Coronary artery (tissue), 2 donors: ENCODE measurements at places on chromosomes 11 and 22.

- DNase-seq: no peak
Observed at GRCh38 chr11:46270684-46271083, 6.8 kb upstream of the CREB3L1 start.

GRCh38 chr11:128894286-128894681, 3.1 kb downstream of the KCNJ5 start:
- DNase-seq: no peak

- no peak for DNase-seq
Observed at GRCh38 chr11:110251836-110252235, 44.6 kb downstream of the RDX start.

DNA sequence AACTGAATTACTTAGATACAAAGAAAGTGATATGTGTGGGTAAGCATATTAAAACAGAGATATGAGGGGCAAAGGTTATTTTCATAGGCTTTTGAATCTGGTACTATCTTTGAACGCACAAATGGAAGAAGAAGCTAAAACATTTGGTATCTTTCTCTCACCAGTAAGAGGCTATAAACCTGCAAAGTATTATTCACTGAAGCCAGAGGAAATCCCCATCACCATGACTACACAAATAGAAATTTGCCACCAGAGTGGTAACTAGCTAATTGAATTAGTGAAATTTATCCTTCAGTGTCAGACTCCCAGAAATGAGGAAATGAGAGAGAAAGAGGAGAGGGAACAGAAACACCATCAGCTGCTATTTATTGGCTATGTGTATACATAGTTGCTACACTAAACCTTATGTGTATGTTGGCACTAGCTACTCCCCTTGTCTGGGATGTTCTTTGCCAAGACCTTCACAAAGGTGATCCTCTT, 503.4 kb downstream of the DLG2 start:
- no peak for DNase-seq

- no peak for DNase-seq
Observed at GRCh38 chr11:75199412-75199955, 41.1 kb upstream of the TPBGL start.

GRCh38 chr11:35253237-35253636, 114.3 kb downstream of the CD44 start:
- no peak for DNase-seq

DNA sequence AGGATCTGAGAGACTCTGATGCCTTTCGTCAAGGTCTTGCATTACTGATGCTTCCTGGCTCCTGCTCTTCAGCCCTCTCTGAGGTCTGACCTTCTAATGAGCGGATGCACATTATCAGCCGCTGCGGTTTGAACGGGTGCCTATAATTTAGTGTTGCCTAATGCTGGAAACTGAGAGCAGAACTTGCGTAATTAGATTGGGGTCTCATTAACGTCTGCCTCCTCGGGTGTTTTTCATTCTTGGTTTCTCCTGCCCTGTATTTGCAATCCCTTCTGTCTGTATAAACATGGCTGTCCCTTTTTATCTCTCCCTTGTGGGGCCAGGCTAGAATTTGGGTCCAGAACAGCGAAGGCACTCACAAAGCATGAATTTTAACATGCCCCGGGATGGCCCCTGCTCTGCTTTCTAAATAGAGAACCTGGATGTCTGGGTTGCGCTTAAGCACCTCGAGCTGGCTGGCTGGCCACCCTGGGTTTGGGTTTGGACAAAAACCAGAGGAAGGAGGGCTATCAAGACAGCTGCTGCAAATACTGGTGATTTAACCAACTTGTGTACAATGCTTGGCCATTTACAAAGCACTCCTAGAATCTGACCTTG, 118.6 kb downstream of the TIMP3 start:
- DNase-seq: peak; percentile 73

DNA sequence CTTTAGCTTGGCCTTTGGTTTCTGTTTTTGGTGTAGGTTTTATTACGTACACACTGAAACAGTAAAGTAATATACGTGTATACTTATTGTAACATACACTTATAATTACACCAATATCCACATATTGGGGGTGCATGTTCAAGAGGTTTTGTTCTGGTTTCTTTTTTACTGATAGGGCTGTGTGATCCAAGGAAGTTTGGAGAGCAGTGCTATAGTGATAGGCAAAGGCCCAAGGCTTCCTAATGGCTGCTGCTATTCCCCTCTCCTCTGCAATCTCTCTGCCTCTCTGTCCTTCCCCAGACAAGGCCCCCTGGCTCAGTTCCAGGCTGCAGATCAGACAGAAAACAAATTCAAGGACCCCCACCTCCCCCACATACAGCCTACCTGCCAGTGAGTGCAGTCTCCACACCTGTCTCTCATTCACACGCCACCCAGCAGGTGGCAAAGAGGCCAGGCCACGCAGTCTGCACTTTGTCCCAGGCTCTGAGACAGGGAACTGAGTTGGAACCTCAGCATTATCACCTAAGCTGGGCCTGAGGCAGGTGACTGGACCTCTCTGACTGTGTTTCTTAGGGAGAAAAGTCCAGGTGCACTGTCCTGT, 15.1 kb downstream of the TMEM184B start:
- no peak for DNase-seq

GRCh38 chr11:105732611-105733010, 122.7 kb downstream of the GRIA4 start:
- DNase-seq: no peak

- peak; percentile 79 for DNase-seq
Observed at GRCh38 chr11:9017773-9018172, 14.0 kb upstream of the NRIP3 start.

DNA sequence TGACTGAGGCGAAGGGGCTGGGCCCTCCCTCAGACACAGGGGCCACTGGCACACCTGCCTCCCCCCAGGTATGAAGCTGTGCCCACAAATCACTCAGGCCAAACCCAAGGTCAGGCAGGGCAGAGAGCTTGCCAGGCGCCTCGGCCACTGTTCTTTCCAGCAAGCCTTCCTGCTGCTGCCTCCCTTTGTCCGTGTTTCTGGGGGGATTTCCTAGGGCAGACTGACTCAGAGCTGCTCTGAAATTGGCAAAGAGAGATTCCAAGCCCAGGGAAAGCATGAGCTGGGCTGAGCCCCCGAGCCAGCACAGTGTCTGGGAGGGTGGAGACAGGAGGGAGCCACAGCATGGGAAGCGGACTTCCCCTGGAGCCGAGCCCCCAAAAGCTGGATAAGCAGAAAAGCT, 33.2 kb downstream of the PPP2R1B start:
- DNase-seq: peak; percentile 88

GRCh38 chr22:28426346-28427132, 253.1 kb downstream of the TTC28 start:
- no peak for DNase-seq

DNA sequence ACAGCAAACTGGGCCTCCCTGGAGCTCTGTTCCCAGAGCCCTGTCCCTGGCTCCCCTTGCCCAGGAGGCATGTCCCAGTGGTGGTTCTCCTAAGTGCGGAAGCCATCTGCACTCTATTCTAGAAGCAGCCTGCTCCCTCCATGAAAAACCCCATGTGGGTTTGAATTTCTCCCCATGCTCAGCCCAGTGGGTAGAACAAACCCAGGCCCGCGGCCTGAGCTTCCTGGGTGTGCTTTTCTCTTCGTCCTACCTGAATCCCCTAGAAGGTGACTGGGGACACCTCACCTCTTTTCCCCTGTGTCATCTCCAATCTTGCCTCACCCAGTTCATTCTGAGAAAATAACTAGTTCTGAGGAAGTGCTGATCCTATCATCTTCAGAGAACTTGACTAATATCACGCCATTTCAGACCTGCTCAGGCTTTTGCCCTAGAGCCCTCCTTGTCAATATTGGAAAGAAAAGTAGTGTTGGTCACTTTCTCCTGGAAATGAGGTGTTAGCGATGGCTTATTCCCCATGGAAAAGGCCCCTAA, 15.9 kb downstream of the IL10RA start:
- DNase-seq: no peak

- no peak for DNase-seq
Observed at GRCh38 chr11:15636521-15637089, 521.9 kb downstream of the INSC start.

- peak; percentile 56 for DNase-seq
Observed at GRCh38 chr22:49678137-49678841, 149.4 kb downstream of the BRD1 start.

GRCh38 chr11:34863048-34863447, 53.1 kb downstream of the APIP start:
- no peak for DNase-seq

DNA sequence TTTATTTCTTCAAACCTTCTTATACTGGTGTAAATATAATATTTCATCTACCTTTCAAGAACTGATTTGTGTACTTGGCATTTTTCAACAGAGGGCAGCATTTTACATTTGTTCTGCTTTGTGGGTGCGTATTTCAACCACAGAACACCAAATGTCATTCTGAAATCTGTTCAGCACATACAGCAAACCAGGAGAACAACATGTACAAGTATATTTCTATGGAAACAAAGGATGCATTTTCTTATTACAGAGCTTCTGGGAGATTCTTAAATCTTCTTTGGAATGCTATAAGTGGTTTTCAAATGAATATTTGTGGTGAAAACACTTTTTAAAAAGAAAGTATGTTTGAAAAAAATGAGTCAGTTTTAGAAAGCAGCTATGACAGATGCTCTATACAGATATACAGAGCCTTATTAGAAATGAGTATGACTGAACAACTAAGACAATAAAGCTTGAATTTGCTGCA, 946.0 kb downstream of the FAM181B start:
- no peak for DNase-seq

- no peak for DNase-seq
Observed at GRCh38 chr22:36065462-36065774, 36.8 kb upstream of the RBFOX2 start.

DNA sequence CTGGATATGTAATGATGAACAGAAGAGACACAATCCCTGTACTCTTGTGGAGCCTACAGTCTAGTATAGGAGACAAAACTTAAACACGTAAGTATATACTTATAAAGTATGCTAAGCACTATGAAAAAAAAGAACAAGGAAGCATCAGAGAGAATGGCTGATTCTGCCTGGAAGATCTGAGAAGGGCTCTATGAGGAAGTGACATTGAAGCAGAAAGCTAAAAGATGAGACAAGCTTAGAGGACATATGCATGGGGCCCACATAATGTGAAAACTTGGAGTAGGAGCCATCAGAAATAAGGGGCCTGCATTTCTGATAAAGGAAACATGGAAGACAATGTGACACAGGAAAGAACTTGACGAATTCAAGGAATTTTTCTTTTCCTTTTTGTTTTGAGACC, 16.6 kb downstream of the SAA1 start:
- no peak for DNase-seq

DNA sequence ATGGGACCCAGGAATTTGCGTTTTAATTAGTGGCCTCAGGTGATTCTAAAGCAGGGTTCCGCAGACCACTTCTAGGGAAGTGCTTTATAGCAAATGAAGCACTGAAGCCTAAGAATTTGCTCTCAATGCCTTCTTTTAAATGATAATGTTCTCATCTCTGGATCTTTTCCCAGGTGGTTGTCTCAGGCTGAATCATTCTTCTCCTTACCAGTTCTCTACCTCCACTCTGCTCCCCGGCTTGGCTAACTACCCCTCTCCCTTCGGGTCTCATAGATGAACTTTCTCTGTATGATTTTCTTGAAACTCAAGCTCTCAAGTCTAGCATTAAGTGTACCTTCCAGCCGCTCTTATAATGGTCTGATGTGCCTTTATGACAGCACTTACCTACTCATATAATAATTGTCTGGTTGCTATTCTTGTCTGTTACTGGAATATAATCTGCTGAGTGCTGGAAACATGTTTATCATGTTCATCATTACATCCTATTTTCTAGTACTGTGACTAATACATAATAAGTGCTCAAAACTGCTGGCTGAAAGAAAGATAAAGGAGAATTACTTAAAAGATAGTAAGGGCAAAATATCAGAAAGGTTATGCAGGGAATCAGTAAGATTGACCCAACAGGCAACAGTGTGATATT, 195.9 kb upstream of the SESN3 start:
- no peak for DNase-seq

GRCh38 chr11:113896156-113896879, 8.3 kb upstream of the HTR3B start:
- DNase-seq: no peak

DNA sequence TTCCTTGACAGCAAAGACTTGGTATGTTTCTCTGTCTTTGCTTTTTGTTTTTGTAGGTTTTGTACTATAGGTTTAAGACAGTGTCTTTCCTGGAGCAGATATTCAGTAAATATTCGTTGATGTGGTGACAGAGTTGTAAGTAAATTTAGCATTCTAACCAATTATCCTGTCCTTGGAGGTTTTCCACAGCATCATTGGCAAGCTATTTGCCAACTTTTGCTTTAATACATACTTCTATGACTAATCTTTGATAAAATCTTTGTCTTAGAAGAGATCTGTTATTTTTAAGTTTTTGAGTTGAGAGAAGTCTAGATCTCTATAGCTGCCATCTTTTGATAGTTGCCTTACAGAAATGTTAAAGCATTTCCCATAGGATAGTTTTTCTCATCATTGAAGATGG, 3.8 kb downstream of the USP47 start:
- no peak for DNase-seq

GRCh38 chr11:120332822-120333716, 3.1 kb upstream of the ARHGEF12 start:
- no peak for DNase-seq
